ENCODE measurements at places on chromosomes 6 and 20.

GRCh38 chr20:40925829-40926510, 102.7 kb upstream of the TOP1 start:
- DNase-seq = peak; percentile 33

- no peak for DNase-seq
Observed at GRCh38 chr6:169415179-169415578, 161.5 kb upstream of the THBS2 start.

DNA sequence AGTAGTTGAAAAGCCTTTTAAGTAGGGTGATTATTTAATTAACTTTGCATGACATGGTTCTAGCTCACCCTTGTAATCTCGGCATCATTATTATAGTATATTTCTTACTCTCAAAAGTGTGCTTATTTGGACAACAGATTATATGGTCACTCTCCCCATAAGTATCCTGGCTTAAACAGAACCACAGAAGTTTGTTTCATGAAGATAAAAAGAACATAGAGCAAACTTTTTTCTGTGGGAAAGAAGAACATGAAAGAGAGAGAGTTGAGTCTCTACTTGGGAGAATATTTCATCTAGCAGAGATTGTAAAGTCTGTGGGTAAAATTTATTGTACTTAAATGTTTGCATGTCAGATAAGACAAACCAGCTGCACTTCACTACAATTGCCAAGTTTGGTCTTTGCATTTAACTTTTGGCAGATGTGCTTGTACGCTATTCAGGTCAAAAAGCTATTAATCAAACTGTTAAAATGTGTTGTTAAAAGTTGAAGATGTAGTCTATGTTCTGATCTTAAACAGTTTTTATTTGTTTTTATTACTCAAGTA, 33.4 kb upstream of the PRIM2 start:
- DNase-seq = no peak

- no peak for DNase-seq
Observed at GRCh38 chr6:116364321-116364720, 6.4 kb upstream of the DSE start.

DNA sequence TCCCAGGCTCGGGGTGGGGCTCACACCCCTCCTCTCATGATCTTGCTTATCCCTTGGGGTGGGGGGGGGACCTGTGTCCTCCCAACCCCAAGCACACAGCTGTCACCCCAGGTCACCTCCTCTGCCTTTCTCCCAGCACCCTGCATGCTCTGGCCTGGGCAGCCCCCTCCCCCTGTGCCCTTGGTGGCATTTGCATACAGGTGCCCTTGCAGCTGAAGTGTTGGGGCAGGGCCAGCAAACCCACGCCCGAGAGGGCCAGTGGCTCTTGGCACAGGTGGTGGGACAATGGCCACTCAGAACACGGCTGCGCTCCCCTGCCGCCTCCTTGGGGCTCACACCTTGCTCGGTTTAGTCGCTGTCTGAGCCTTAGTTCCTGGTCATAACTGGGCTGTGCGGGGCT, 11.3 kb upstream of the MYT1 start:
- no peak for DNase-seq

DNA sequence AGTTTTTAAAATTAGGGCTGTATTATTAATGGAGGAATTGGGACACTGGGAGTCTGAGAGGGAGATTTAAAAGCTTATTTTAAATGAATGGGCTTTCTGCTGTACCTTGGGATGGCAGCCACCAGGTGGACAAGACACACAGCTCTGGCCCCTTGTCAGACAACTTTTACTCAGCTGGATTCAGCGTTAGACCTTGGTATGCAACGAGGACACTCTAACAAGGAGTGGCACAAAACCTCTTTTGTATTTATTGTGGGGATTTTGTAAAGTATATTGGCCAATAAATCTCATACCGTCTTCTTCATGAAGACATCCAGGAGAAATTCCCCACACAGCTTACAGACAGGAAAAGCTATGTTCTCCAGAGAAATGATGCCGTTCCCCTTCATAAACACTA, 105.7 kb downstream of the LCA5 start:
- DNase-seq = no peak

- DNase-seq = peak; percentile 63
Observed at GRCh38 chr6:4776493-4777393, 539 bp downstream of the CDYL start.

DNA sequence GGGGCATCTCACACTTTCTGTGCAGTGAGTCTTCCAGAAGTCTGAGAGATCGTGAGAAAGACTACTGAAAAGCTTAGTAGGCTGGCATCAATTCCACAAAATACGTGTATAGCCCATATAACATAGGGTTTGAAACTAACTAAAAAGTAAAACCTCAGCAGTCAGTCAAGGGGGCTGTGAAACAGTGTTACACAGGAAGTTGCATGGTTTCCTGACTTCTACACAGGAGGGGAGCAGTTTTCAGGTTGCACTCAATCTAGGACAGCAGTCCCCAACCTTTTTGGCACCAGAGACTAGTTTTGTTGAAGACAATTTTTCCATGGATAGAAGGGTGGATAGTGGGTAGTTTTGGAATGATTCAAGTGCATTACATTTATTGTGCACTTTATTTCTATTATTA, 4.7 kb upstream of the LY86 start:
- no peak for DNase-seq

All from NCI-H446 (cell line).